ENCODE measurements at places on chromosomes 5 and 9.

- no peak for DNase-seq
Measured at GRCh38 chr9:16278326-16278999, 592.0 kb downstream of the BNC2 start.

- DNase-seq = peak; percentile 72
Measured at GRCh38 chr5:67206929-67207328, 10.3 kb upstream of the CD180 start.

DNA sequence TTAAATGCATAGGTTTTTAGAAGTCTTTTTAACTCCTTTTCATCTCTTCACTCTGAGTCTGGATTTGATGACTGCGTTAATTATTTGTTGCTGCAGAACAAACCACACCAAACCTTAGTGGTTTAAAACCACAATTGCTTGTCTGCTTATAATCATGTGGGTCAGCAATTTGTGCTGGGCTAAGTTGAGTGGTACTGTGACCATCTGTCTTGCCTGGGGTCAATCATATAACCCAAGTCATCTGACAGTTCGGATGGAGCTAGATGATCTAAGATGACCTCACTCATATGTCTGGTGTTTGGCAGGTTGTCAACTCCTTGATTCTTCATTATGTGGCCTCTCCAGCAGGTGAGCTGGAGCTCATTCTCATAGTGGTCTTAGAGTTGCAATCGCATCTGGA is 219.1 kb upstream of the ELAVL2 start:
- no peak for DNase-seq

GRCh38 chr5:53424686-53425615 is 55.5 kb upstream of the FST start:
- no peak for DNase-seq

DNA sequence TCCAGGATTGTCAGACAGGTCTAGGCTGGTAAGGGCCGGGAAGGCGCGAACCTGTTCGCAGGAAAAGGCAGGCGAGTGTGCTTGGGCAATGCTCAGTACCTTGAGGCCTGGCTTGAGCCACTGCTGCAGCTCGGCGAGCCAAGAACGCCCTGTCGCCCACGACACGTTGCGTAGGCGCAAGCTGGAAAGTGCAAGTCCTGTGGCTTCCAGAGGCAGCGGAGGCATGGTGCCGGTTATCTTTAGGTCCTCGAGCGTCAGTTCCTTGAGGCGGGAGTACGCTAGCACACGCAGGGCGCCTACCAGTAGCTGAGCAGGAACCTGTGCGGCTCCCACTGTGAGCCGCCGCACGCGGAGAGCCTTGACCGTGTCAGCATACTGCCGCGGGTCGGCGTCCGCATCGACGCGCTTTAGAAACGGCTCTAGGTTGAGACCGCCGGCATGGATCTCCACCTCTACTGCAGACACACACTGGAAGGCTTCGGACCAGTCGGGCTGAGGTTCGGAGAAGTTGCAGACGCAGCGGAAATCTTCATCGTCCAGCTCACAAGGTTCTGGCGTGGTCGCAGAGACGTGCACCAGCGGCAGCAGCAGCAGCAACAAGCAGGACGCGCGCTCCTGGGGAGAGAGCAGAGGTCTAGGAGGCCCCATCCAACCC is 482 bp downstream of the CD14 start:
- DNase-seq = peak; percentile 34

DNA sequence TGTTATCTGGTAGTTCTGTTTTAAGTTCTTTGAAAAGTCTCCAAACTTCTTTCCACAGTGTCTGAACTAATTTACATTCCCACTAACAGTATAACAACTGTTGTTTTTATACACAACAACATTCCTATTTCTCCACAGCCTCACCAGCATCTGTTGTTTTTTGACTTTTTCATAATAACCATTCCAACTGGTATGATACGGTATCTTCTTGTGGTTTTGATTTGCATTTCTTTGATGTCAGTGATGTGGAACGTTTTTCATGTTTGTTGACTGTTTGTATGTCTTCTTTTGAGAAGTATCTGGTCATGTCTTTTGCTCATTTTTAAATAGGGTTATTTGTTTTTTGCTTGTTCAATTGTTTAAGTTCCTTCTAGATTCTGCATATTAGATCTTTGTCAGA is 12.6 kb upstream of the GRAMD2B start:
- DNase-seq = no peak

- DNase-seq = no peak
Measured at GRCh38 chr9:72946821-72947220, 6.0 kb downstream of the ALDH1A1 start.

DNA sequence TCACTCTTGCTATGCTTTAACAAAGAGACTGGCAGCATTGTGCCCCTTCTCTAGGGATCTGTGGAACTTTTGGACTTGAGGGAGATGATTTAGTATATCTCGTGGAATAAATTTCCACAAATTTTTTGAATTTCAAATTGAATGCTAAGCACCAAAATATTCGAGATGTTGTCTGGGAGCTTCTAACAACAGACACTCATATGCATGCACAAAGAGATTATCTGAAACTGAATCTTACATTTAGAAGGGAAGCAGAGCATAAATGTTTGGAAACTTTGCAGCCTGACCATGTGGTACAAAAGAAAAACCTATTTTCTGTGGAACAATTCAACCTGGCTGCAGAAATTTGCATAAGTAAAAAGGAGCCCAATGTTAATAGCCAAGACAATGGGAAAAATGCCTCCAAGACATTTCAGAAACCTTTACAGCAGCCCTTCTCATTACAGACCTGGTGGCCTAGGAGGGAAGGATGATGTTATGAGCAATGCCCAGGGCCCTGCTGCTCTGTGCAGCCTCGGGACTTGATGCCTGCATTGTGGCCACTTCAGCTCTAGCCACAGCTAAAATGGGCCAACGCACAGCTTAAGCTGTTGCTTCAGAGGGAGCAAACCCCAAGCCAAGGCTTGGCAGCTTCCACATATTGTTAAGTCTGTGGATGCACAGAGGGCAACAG is 285.8 kb upstream of the FAM174A start:
- DNase-seq = no peak

- no peak for DNase-seq
Measured at GRCh38 chr9:127979333-127980059, 1.3 kb downstream of the EEIG1 start.

GRCh38 chr5:31809050-31809870 is 170.3 kb downstream of the PDZD2 start:
- DNase-seq = no peak

GRCh38 chr9:117409321-117409720 is 5.5 kb downstream of the ASTN2 start:
- no peak for DNase-seq

DNA sequence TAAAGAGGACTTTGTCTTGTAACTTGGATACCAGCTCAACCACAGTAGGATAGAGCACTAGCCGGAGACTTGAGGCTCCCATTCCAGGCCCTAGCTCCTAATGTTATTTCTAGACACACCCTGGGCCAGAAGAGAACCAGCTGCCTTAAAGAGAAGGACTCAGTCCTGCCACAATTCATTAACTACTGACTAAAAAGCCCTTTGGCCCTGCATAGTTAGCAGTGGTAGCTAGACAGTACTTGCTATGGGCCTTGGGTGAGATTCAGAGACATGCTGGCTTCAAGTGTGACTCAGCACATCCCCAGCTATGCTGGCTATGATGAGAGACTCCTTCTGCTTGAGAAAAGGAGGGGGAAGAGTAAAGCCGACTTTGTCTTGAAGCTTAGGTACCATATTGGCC is 47.3 kb downstream of the TMEM167A start:
- DNase-seq = no peak

DNA sequence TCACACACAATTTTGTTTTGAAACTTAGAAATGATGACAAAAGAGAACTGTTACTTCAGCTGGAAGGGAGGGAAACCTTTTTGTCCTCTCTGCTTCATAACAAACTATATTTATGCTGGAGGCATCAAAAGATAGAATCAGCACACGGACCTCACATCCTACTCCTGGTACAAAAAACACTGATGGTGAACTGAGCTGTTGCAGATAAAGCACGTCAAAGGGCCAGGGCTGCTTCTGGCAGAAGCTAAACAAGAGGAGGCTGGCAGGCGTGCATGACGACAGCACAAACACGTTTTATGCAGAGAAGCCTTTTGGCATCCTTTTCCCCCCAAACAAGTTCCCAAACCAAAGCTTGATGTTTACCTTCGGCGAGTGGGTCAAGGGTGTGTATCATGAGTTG is 169.6 kb downstream of the SLC24A2 start:
- DNase-seq = no peak

GRCh38 chr5:27308153-27308552 is 269.8 kb upstream of the CDH9 start:
- no peak for DNase-seq

DNA sequence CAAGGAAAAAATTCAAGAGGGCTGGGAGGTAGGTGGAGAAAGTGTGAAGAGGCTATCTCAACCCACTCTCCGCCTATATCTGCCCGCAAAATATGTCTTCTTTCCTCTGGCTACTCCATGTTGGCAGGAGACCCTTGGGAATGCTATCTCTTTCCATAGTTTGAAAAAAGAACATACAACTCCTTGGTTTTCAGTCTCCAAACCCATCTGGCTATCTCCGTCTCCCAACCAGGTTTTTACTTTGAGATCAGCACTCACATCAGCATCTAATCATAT is 109.9 kb upstream of the IFNE start:
- DNase-seq = no peak

DNA sequence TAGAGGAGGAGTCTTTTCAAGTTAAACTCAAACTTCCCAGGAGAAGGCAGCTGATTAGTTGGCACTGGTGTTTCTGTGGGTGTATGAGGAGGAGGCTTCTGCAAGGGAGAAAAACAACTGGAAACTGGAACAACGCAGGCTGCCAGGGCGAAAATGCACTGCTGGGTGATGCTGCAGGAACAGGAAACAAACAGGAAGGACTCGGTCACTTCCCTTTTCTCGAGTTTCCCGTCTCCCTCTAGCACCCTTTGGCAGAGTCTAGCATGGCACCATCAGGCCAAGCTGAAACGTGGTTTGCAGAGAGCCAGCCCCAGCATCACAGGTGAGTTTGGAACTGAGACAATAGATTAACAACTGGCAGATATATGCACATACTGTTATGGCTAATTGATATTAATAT is 77.5 kb upstream of the CAST start:
- DNase-seq = no peak

GRCh38 chr5:110304176-110304575 is 422.3 kb downstream of the TMEM232 start:
- DNase-seq = no peak

- no peak for DNase-seq
Measured at GRCh38 chr5:96758621-96759020, 49.1 kb downstream of the ERAP1 start.

- DNase-seq = no peak
Measured at GRCh38 chr5:26388976-26389375, 649.4 kb downstream of the CDH9 start.

DNA sequence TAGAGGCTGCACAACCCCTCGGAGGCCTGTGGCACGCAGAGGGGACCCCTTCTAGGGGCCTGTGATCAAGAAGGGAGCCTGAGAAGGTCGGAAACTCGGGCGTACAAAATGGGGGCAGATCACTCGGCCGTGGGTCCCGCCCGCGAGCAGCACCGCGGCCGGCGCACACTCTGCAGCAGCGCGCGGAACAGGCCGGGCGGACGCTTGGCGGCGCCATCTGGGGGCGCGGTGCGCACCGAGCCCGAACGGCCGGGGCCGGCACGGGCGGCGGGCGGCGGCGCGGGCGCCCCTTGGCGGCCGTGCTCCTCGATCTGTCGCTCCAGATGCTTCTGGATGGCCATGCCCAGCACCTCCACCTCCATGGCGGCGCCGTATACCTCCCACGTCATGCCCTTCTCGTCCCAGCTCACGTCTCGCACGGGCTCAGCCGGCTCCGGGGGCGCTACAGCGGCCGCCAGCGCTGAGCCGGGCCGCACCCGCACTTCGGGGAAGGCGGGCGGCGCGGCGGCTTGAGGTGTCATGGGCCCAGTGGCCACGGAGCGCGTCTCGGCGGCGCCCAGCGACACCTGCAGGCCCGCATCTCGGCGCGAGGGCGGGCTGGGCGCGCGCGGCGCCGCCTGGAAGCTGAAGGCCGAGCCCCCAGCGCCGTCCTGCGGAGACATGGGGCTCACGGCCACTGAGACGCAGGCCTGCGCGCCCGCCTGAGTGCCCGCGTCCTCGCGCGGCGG is 13.1 kb downstream of the GPRIN1 start:
- peak; percentile 33 for DNase-seq

GRCh38 chr9:126616521-126616976 is 2.8 kb downstream of the LMX1B start:
- DNase-seq = no peak

DNA sequence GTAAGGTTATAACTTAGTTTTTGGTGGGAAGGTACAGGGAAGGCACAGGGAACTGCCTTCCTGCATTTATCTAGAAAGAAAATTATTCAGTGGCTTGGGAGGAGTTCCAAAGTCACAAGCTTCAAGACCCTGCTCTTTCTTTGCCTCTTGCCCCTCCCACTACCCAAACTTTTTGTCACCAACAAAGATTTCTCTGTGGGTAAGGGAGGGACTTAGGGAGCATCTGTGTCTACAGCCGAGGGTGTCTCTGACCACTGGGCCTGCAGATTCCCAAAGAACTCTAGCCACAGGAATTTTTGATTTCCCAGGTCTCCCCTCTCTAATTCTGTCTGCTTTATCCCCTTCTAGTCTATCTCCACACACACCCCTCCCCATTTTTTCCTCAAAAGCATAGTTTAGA is 2.1 kb downstream of the ECSCR start:
- DNase-seq = no peak

- no peak for DNase-seq
Measured at GRCh38 chr5:95565280-95565920, 10.5 kb downstream of the ARSK start.

- DNase-seq = no peak
Measured at GRCh38 chr5:29197631-29198454, 1995.6 kb upstream of the CDH6 start.

- no peak for DNase-seq
Measured at GRCh38 chr5:172904643-172905345, 54.4 kb upstream of the RPL26L1 start.

DNA sequence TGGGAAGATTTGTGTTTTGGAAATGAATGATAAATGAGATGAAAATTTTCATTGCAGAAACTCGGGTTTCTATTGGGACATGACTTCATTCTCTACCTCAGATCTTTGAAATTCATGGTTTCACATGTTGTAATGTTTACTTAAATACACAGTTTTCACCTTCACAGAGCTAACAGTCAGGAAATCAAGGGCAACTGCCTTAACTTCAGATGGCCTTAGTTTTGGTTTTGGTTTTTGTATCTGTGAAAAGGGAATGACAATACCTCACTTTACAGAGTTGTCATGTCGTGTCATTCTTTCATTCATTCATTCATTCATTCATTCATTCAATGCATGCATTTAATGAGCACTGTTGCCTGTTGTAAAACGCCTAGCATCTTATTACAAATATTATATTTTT is 41.9 kb downstream of the NIM1K start:
- DNase-seq = no peak

DNA sequence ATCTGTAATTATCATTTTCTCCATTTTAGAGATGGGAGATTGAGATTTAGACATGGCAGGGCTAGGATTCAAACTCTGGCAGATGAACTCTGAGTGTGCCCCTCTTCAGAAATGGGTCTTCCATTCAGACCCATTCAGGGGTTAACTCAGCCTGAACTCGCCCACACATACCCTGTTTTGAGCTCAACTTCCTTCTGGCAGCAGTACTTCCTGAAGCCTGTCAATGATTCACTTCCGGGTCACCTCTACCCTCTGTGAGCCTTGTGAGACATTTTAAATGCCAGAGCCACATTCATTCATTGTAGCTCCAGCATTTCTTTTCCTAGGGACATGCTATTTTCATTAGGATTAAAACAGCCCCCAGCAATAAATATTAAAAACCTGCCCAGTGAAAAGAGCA is 209.3 kb upstream of the SLC24A2 start:
- DNase-seq = no peak

GRCh38 chr5:135149229-135149955 is 115.4 kb upstream of the PITX1 start:
- DNase-seq = no peak

GRCh38 chr9:91117959-91118703 is 243.6 kb downstream of the AUH start:
- DNase-seq = no peak
